Smooth muscle cell of trachea (primary cell): ENCODE measurements at places on chromosomes 12 and 14. TPM values are rescaled to one million over a fixed set of nuclear protein-coding genes. Genes with fewer than 3 reads are reported as not detected.

The FAM90A1 gene
- total RNA-seq, result 0.33 TPM in 1 of 2 replicates, not detected in the other

The GLIPR1L1 gene
- 1.0 TPM in 1 of 2 replicates, not detected in the other for total RNA-seq

The KIF5A gene
- total RNA-seq, result 0.44 and 0.66 TPM in 2 replicates

The DCN gene
- 863 and 1,986 TPM in 2 replicates for total RNA-seq

The PLA2G1B gene
- total RNA-seq, result 0.33 TPM in 1 of 2 replicates, not detected in the other

The TAS2R9 gene
- not detected in 2 replicates for total RNA-seq

The PPP4R4 gene
- total RNA-seq, result 0.44 and 2.8 TPM in 2 replicates

The ACVRL1 gene
- 148 and 164 TPM in 2 replicates for total RNA-seq

The CISTR gene
- total RNA-seq, result not detected in 2 replicates

The C3AR1 gene
- total RNA-seq, result 0.15 TPM in 1 of 2 replicates, not detected in the other

The ANKRD33 gene
- total RNA-seq, result 0.15 and 0.33 TPM in 2 replicates

The KCNJ8 gene
- total RNA-seq, result 7.3 and 10.6 TPM in 2 replicates

The ACOT4 gene
- 0.15 and 0.99 TPM in 2 replicates for total RNA-seq

The CRY1 gene
- 8.6 and 12.9 TPM in 2 replicates for total RNA-seq

The ASCL1 gene
- total RNA-seq, result not detected in 2 replicates

The KCNA1 gene
- total RNA-seq, result under 0.01 TPM in 1 of 2 replicates, not detected in the other

The TMEM132D gene
- total RNA-seq, result not detected in 2 replicates

The PTPRO gene
- total RNA-seq, result 1.2 and 2.3 TPM in 2 replicates

The IQSEC3 gene
- total RNA-seq, result under 0.01 and 1.3 TPM in 2 replicates

The KRT75 gene
- total RNA-seq, result not detected in 2 replicates

The PPP1R3E gene
- 5.3 and 5.5 TPM in 2 replicates for total RNA-seq

The LPAR5 gene
- not detected in 2 replicates for total RNA-seq

The LARP4 gene
- total RNA-seq, result 29.7 and 35.4 TPM in 2 replicates

The TAS2R8 gene
- 0.29 TPM in 1 of 2 replicates, not detected in the other for total RNA-seq

The BORCS5 gene
- 21.1 and 34.4 TPM in 2 replicates for total RNA-seq

The CLEC4A gene
- 0.87 and 2.2 TPM in 2 replicates for total RNA-seq

The LRRIQ1 gene
- total RNA-seq, result 0.17 and 0.44 TPM in 2 replicates

The RNU4-1 gene
- under 0.01 TPM in 2 replicates for total RNA-seq

The OR4E2 gene
- total RNA-seq, result not detected in 2 replicates
